WTC11 (cell line): ENCODE measurements at places on chromosomes 4 and X. TPM values are rescaled to one million over a fixed set of nuclear protein-coding genes. Genes with fewer than 3 reads are reported as not detected.
A peak's percentile ranks its signal among the peaks of the same experiment; 100 is the strongest.

Gene UBA1
- 379 to 392 TPM (median 383 TPM) in 3 replicates for total RNA-seq

Gene RPS6KA6
- 13.1 to 14.8 TPM (median 13.3 TPM) in 3 replicates for total RNA-seq

Gene NPY2R
- 0.34 to 0.48 TPM (median 0.39 TPM) in 3 replicates for total RNA-seq

Gene PABPC1L2A
- total RNA-seq: 0.39 to 1.1 TPM (median 0.83 TPM) in 3 replicates

Gene SYN1
- 7.1 to 8.3 TPM (median 7.3 TPM) in 3 replicates for total RNA-seq

Gene EDA2R
- 9.1 to 11.9 TPM (median 9.3 TPM) in 3 replicates for total RNA-seq

Gene EXOSC9
- total RNA-seq: 37.1 to 50.0 TPM (median 39.1 TPM) in 3 replicates

Gene ALG13
- 36.2 to 51.0 TPM (median 48.5 TPM) in 3 replicates for total RNA-seq

Gene ACOX3
- total RNA-seq: 10.6 to 10.7 TPM (median 10.6 TPM) in 3 replicates

Gene RAB9B
- total RNA-seq: 0.22 to 0.44 TPM (median 0.25 TPM) in 3 replicates

Gene FAM156A
- 14.0 to 15.4 TPM (median 15.3 TPM) in 3 replicates for total RNA-seq

Gene FHDC1
- total RNA-seq: 15.5 to 18.1 TPM (median 17.1 TPM) in 3 replicates

Gene ADAM29
- not detected in 3 replicates for total RNA-seq

Gene RTL3
- not detected in 3 replicates for total RNA-seq

DNA sequence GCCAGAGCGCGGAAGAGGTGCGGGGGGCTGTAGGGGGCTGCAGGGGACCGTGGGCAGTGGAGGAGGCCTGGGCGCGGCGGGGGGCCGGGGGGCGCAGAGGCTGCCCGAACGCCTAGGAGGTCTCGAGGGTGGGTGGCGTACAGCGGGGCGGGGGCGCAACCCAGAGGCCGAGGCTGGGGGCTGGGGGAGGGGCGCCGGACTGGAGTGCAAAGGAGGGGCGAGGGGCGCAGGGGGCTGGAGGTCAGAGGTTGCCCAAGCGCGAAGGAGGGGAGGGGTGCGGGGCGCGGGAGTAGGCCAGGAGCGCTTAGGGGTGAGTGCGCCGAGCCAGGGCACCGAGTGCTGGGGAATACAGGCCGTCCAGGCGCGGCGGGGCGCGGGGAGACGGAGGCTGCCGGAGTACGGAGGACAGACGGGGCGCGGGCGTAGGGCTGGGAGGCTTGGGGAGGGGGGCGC is 255 bp downstream of the GYG2 start:
- DNase-seq: peak; percentile 59

DNA sequence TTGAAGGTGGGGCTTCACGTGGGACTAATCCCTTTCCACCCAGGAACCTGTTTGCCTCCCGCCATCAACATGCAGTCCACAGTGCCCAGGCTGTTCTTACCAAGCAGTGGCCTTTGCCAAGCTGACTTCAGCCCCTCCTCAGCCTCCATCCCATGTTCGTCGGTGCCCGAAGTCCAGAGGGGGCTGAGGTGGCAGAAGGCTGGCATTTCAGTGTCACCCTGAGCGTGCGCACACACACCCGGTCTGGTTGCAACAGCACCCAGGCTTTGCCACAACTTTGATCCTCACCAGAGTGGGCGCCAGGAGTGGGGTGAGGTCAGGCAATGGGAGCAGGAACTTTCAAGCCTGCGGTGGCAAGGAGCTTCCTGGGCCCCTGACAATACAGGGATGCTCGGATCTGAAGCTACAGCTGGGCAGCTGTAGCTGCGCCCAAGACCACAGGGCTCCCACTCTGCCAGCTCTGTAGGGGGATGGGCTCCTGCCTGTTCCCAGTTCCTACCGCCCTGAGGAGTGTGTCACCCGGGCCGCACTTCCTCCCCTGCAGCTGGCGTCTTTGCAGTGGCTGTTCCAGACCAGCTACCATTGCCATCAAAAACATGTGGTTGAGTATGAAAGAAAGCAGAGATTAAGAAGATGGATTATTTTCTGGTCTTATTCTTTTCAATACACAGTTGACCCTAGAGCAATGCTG is 428.0 kb downstream of the EPHA5 start:
- DNase-seq: no peak

DNA sequence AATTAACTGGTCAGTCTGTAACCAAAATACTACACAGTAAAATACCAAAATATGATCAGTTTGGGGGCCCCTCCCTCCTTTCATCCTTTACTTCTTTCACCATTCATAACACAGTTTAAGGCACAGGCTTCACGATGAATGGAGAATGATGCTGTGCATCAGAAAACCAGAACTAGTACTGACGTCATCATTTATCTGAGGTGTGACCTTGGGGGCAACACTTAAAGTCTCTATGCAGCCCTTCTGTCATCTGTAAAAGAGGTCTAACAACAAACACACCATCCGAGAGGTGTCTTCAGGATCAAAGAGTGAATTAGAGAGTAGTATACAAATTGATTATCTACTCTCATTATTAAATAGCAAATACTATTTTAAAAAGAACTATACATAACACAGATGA is 135.4 kb downstream of the SH3KBP1 start:
- DNase-seq: no peak

DNA sequence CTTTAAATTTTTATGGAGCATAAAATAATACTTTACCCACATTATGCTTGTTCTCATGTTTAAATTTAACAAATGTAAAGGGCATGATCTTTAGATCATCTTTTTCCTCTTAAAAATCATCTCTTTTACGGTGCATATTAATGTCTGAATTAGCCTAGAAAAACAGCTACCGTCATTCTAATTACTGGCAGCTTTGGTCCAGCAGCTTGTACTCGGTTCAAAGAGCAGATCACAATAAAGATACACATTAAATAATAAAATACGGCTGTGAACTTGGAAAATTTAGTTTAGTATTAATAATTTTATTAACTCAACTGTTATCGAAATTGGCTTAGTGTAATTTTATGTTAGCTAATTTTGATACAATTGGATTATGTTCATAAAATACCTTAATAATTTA is 19.1 kb downstream of the CCSER1 start:
- DNase-seq: no peak

- DNase-seq: no peak
Observed at GRCh38 chr4:68349279-68349648, 626 bp downstream of the YTHDC1 start.

- DNase-seq: no peak
Observed at GRCh38 chrX:18666614-18667013, 5.3 kb downstream of the RS1 start.

GRCh38 chrX:3712051-3712869 is 1.2 kb downstream of the PRKX start:
- no peak for DNase-seq

DNA sequence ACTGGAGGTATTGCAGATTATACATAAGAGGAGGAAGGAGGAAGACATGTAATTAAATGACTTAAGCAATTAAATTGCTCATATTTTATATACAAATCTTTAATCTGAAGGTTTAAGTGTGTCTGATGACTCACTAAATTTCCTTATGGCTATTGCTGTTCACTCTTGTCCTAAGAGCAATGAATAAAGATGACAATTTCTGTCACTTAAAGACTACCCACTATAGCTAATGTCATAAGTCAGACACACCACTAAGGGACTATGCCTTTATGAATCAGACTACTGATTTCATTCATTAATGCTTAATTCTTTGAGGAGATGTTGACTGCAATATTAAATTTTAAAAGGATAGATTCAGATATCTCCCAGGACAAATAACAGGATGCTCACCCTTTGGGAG is 1514.7 kb downstream of the PCDH18 start:
- DNase-seq: no peak

DNA sequence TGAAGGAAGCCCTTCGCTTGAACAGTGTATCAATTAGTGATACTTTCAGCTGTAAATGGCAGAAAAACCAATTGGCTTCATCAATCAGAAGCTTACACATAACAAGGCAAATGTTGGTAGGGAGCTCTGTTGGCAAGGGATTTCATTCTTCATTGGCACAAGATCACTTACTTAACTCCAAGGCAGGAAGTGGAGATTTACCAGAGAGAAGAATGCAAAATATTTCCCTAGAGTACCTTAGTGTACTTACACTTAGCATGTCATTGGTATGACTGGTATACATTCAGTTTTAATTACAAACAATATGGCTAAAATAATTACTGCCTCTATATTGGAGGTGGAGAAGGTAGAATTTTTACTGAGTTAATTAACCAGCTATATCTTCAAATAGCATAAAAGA is 545.0 kb downstream of the GABRG1 start:
- no peak for DNase-seq

GRCh38 chr4:176818531-176818930 is 25.8 kb upstream of the VEGFC start:
- no peak for DNase-seq

DNA sequence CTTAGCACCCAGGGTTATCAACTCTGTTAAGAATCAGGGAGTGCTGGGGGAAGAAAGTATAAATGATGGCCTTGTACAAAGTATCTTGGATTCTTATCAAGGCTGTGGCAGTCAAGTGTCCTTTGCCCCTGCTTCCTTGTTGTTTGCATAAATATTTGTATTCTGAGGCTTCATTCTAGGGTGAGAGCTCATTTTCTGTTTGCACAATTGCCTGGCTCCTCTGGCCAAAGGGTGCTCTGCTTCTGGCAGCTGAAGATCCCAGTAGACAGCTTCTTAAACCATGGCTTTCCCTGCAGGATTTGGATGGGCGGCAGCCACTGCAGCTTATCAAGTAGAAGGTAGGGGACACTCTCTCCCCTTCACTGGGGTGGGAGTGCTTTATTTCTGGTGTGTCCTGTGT is at the start of gene GBA3:
Gene GBA3 (plus strand): TSS at position 202 of the 400 bp plus-strand sequence.
- peak; percentile 10 for DNase-seq

GRCh38 chrX:70553516-70553915 is 108.9 kb downstream of the DLG3 start:
- DNase-seq: no peak

DNA sequence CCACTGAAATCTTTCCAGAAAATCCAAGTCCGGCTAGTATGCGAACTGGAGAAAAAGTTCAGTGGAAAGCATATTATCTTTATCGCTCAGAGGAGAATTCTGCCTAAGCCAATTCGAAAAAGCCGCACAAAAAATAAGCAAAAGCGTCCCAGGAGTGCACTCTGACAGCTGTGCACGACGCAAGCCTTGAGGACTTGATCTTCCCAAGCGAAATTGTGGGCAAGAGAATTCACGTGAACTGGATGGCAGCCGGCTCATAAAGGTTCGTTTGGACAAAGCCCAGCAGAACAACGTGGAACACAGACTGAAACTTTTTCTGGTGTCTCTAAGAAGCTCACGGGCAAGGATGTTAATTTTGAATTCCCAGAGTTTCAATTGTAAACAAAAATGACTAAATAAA is 34.4 kb downstream of the STX18 start:
- DNase-seq: no peak

GRCh38 chr4:38949411-38950051 is 81.9 kb downstream of the FAM114A1 start:
- no peak for DNase-seq

- DNase-seq: no peak
Observed at GRCh38 chrX:40278340-40279090, 180.8 kb upstream of the BCOR start.

DNA sequence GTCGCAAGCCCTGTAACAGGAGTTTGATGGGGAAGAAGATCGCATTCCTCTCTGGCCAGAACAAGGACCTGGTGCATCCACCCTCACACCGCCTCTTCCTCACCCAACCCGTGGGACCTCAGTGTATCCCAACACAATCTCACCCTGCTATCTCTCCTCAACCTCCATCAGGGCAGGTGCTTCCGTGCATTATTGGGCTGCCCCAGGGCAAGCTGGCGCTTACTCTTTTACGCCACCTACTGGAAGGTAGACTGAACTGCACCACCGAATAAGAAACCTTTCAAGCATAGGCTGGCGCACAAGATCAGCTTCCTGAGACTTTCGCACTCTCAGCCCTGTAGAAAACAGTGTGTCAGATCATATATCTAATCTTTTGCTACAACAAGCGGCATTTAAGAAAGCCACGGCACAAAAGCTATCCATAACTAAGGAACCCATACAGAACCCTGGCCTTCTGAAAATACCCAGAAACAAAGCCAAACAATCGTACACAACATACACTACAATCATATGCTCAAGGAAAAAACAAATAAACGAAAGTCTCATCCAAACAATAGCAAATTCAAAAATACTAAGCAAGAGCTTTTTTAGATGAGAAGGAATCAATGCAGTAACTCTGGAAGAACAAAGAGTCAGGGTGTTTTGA is 209.3 kb downstream of the UGT8 start:
- DNase-seq: peak; percentile 53

DNA sequence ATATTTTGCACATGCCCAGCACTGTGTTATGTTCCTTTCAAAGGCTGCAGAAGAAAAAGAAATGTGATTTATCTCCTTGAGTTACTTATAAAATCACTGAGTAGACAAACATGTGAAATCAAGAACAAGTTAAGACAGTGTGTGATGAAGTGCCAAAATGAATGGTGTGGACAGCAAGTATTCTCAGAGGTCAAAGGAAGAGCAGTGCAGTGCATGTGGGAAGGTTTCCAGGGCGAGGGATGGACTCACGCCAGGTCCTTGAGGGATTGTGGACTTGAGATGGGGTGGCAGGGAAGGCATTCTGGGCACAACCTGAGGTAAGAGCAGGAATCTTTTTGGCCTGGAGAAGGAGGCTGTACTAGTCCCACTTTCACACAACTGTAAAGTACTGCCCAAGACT is 115.5 kb downstream of the FNIP2 start:
- DNase-seq: no peak

DNA sequence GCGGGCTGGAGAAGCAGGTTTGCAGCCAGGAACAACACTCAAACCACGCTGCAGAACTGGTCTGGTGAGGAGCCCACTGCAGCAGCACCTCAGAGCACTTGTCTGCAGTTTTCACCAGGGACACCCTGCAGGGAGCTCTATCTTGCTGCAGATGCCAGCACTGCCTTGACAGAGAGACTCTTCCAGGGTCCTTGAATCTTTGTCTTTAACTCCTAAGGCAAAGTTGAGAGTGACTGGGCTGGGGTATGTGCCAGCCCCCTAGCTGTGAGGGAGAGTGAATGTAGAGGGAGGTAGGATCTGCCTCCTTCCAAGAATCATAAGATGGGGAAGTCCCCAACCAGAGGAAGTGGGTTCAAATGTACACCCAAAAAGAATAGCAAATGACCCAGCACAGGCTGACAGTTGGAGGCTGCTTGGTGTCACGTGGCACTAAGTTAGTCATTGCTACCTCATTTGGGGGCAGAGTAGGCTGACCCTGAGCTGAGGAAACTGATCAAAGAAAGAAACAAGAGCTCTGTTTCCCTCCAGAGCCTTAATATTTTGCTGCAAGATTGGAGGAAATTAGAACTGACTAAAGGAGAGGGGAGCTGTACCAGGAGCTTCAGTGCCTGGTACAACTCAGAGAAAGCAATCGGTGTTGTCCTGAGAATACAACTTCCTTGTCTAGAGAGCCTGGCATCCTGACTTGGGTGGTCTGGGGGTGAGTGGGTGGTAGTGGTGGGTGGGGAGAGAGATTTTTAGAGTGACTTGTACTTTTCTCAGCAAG is 28.2 kb upstream of the HUWE1 start:
- DNase-seq: peak; percentile 14

DNA sequence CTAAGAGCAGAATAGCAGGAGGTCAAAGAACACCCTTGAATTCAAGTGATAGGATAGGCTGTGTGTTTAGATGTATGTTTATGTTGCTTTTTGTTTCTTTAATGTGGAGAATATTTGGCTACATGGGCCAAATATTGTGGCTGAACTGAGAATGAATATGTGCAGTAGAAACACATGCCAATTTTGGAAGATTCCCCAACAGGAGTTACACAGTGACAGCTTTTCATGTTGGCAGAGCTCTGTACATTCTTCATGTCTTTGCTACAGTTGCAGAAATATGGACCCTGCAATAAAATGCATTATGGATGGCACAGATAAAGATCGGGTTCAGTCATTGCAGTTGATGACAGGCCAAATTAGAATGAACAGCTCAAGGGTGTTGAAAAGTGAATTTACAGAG is 82.8 kb upstream of the SLC4A4 start:
- DNase-seq: no peak
